Fibroblast of villous mesenchyme (primary cell): ENCODE measurements at places on chromosomes 2 and 18. TPM values are rescaled to one million over a fixed set of nuclear protein-coding genes. Genes with fewer than 3 reads are reported as not detected.

The TCF7L1 gene
- total RNA-seq: 4.3 and 9.0 TPM in 2 replicates

The CXCR1 gene
- not detected in 2 replicates for total RNA-seq

The CD8B2 gene
- not detected in 2 replicates for total RNA-seq

The TPO gene
- not detected in 2 replicates for total RNA-seq

The COL4A3 gene
- under 0.01 TPM in 2 replicates for total RNA-seq

The ZNF532 gene
- total RNA-seq: 45.1 and 45.8 TPM in 2 replicates

The SERPINB12 gene
- total RNA-seq: not detected in 2 replicates

The GNAL gene
- under 0.01 and 0.32 TPM in 2 replicates for total RNA-seq

- no peak for DNase-seq
Measured at GRCh38 chr2:68917034-68917718, 35.5 kb downstream of the GKN2 start.

DNA sequence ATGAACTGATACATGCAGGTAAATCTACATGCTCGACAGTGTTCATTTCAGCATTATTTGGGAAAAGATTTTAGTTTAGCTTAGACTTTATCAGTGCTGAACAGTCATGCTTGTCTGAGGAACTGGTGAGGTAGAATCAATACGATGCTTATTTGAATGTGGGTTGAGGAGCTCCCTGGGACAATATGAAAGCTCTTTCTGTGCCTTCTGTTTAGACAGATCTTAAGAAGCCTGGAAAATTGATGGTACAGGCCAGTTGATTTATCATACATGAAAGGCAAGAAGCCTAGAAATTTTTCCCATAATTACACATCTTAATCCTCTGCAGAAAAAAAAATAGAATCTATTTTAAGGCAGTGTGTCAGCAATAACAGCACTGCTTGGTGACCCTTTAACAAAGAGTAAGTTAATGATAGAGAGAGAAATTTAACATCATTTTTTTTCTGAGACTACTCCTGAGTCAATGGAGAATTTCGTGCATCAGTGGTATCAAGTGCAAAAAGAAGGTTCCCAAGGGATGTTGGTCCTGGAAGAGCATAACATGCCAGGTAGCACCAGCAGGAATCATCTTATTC, 252.2 kb upstream of the CDH20 start:
- DNase-seq: no peak

GRCh38 chr18:67265464-67266245, 250.9 kb downstream of the DSEL start:
- DNase-seq: peak; percentile 65

GRCh38 chr2:54503192-54503591, 47.1 kb downstream of the SPTBN1 start:
- DNase-seq: peak; percentile 45

- DNase-seq: no peak
Measured at GRCh38 chr2:218996937-218997336, 3.7 kb upstream of the CRYBA2 start.

- no peak for DNase-seq
Measured at GRCh38 chr2:74017223-74017622, 32.5 kb downstream of the TET3 start.

DNA sequence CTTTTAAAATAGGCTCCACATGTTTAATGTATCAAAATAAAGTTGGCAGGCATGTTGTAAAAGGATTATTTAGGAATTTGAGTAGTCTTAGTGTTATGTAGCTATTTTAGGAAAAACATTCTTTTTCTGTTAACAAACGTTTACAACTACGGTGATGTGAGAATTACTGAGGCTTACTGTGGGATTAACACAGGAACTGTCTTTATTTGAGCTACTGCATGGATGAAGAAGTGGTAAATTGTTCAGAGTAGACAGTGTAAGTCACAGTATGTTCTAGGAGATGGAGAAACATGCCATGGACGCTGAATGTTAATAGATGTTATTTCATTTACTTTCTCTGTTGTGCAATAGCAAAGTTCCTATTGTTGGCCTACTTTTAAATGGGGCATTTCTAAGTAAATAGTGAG, 1.6 kb downstream of the PPM1B start:
- DNase-seq: peak; percentile 91

DNA sequence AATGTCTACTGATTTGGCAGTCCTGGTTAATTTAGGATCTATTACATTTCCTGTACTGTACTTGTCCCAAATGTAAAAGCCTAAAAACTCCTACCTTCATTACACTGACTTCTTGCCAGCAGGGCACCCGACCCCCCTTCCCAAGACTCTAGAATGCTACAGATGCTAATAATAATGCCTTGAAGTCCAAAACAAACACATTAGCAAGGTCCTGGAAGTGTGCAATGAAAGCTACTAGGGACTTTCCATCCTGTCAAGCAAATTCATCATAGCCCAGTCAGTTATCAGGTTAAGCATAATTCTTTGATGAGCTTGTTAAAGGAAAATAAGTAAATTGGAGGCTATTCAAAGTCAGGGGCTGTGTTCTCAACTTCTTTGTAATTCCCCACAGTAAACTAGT, 115.3 kb upstream of the RBBP8 start:
- DNase-seq: no peak

GRCh38 chr2:196853301-196854087, 44.3 kb upstream of the C2orf66 start:
- peak; percentile 64 for DNase-seq

GRCh38 chr2:140737006-140737405, 1393.8 kb downstream of the LRP1B start:
- no peak for DNase-seq

DNA sequence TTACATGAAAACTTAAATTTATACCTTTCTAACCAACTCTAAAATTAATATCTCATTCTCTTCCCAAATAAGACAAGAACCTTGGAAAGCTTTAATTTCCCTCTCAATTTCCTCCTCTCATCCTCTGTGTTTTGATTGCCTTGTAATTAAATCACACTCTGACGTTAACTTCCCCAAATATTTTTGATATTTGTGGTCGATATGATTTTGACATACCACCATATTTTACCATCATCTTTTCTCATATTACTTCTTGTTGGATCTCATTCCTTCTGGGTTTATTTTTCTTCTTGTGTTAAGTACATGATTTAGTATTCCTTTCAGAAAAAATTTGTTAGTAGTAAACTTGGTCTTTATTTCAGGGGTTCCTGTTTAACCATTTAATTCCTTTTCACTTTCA, 69.6 kb downstream of the RDH14 start:
- DNase-seq: no peak

DNA sequence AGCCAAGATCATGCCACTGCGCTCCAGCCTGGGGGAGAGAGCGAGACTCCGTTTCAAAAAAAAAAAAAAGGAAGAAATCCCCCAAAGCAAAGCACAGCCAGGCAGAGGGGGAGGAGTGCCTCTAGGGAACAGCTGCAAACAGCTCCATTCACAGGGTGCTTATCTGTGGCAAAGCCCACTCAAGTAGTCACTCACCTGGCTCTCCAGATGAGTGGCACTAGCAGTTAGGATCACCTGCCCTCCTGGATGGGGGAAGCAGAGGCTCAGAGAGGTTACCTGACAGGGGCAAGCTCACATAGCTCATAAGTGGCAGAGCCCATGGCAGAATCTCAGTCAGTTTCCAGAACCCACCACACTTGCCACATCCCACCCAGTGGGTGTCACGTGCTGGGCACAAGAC, 30.3 kb downstream of the TFCP2L1 start:
- no peak for DNase-seq

DNA sequence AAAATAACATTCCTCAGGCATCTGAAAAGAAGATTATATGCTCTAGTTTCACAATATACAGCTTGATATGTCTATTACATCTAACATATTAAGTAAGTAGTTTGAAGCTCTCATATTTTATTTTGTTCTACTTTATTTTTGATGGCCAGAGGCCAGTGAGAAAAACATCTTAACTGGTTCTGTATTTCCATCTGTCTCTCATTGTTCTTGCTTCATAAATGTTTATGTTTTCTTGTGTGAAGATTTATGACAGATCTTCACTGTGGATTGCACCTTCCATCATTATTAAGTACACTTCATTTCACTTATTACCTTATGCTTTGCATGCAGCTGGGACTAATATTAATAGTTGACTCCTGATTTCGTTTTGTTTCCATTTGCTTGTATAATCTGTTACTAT, 511.2 kb downstream of the TSN start:
- DNase-seq: peak; percentile 1

GRCh38 chr2:66852953-66853352, 418.0 kb downstream of the MEIS1 start:
- DNase-seq: no peak

GRCh38 chr2:75728614-75729419, 18.1 kb upstream of the GCFC2 start:
- DNase-seq: no peak

- DNase-seq: no peak
Measured at GRCh38 chr2:227117027-227117426, 47.0 kb downstream of the COL4A4 start.
